Stimulated activated memory B cell treated with anti-CD40 and anti-IgM and Interleukin-4, amounts not matched to agents 10 μg/mL and 1 μg/mL and 100 μg/mL, for 72 hours (primary cell): ENCODE measurements at places on chromosomes 2 and 18.

GRCh38 chr2:222413295-222413911, 10.9 kb upstream of the SGPP2 start:
- no peak for ATAC-seq

DNA sequence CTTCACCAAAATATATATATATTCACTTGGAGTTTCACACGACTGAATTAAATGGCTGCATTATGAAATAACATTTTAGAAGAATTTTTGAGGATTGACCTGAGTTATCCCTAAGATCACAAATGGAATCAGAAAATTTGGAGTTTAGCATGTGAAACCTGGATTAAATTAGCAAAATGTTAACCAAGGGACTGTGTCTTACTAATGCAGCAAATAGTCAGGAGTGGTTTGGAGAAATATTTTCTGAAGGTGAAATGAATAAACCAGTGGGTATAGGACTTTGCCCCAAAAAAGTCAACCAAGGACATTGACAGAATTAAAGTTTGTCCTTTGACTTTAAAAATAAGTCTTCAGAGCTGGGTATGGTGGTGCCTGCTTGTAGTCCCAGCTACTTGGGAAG, 111.2 kb downstream of the PRPF40A start:
- no peak for ATAC-seq

DNA sequence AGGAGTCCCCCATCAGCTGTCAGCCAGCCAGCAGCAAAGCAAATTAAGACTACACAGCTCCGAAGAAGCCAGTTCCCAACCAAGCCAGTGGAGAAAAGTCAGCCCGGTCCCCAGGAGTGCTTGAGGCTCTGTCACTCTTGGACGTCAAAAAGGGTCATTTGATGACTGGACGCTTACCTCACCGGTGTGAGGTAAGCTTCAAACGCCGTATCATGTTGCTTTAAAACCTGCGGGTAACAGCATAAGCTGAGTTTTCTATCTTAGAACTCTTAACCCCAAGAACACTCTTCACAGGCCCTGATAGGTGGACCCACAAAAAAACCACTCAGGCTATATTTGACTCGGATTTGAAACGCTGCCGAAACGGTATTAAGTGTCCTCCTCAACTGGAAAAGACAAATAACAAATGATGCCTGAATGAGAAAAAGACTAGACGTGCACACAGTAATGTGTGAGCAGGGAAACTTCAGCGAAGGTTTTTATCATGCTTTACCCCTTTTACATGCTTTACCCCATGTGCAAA, 682 bp upstream of the LNPK start:
- ATAC-seq = peak; percentile 1

- ATAC-seq = no peak
Measured at GRCh38 chr2:136164280-136164776, 46.4 kb upstream of the CXCR4 start.

- ATAC-seq = no peak
Measured at GRCh38 chr2:156196031-156196430, 136.5 kb downstream of the NR4A2 start.

DNA sequence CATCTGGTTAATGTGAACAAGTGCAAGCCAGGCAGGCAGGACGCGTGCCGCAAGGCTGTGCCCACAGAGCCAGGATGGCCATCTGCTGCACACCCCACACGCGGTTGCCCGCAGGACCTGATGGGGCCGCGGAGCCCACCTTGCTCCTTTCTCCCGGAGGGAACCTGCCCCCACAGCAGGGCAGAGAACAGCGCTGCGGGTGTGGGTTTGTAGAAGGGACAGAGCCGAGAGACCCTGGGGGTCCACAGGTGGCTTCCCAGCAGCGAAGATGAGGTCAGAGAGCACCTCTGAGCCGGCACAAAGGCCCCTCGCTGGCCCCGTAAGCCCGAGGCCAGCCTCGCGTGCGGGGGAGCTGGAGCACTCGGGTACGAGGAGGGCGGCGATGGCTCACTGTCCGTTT, 460.8 kb upstream of the SALL3 start:
- ATAC-seq = no peak

DNA sequence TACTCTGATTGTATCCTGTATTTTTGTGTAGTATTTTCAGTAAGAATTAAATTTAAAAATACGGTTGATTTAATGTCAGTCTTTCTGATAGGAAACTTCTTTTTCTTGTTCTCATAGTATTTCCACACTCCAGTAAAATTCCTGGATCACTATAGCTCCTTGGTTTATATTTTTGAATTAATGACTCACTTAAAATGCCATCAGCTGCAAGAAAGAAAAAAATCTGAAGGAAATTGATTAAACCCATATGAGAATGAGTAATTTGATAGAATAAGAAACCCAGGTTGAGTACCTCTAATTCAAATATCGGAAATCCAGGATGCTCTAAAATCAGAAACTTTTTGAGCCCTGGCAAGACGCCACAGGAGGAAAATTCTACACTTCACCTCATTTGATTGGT, 186.8 kb upstream of the RND3 start:
- ATAC-seq = no peak
